ENCODE measurements at places on chromosomes 13 and 19. TPM values are rescaled to one million over a fixed set of nuclear protein-coding genes. Genes with fewer than 3 reads are reported as not detected.

Gene PABPC3
- 0.29 TPM for total RNA-seq

Gene GARRE1
- 32.4 TPM for total RNA-seq

Gene SLC17A7
- total RNA-seq: 1.1 TPM

Gene CATSPERD
- 0.24 TPM for total RNA-seq

Gene LIM2
- total RNA-seq: not detected

Gene CCDC169
- 0.13 TPM for total RNA-seq

Gene TNNI3
- 1.7 TPM for total RNA-seq

Gene DKKL1
- not detected for total RNA-seq

Gene DCT
- total RNA-seq: 71.5 TPM

Gene SOX1
- 0.68 TPM for total RNA-seq

Gene ZNF211
- total RNA-seq: 13.1 TPM

Gene NLRP5
- not detected for total RNA-seq

Gene ASF1B
- 8.4 TPM for total RNA-seq

Gene TPTE2
- not detected for total RNA-seq

Gene SIGLEC9
- total RNA-seq: 0.83 TPM

Gene ZNF728
- 1.3 TPM for total RNA-seq

Gene WDR87
- not detected for total RNA-seq

Gene IL11
- 1.3 TPM for total RNA-seq

Gene SERTAD1
- 8.5 TPM for total RNA-seq

Gene KBTBD7
- 8.0 TPM for total RNA-seq

Gene DNAAF3
- 0.48 TPM for total RNA-seq

Gene CD33
- 2.7 TPM for total RNA-seq

Gene CYP4F8
- 18.7 TPM for total RNA-seq

Gene HIF3A
- 30.0 TPM for total RNA-seq

Gene SOHLH2
- not detected for total RNA-seq

Gene CCNA1
- not detected for total RNA-seq

Gene GYS1
- total RNA-seq: 36.2 TPM

Gene ZNF667
- 2.5 TPM for total RNA-seq

Gene CD209
- total RNA-seq: 0.68 TPM

Gene KPNA3
- 22.1 TPM for total RNA-seq

Gene KLF5
- total RNA-seq: 233 TPM

Gene CELF5
- total RNA-seq: 0.17 TPM

Gene S1PR4
- total RNA-seq: 2.5 TPM

Gene KLK12
- total RNA-seq: 5.0 TPM

Gene DPP9
- total RNA-seq: 126 TPM

Gene SHD
- total RNA-seq: not detected

Gene ZNF440
- 55.9 TPM for total RNA-seq

Gene ZNF541
- not detected for total RNA-seq

Gene PRX
- total RNA-seq: 4.5 TPM

Gene GRK1
- not detected for total RNA-seq

Gene TUBA3C
- not detected for total RNA-seq

Gene TFDP1
- 51.8 TPM for total RNA-seq

Gene KCNN1
- total RNA-seq: 0.26 TPM

Gene BLVRB
- total RNA-seq: 117 TPM

Gene AKAP11
- 20.0 TPM for total RNA-seq

Gene SELENOV
- total RNA-seq: not detected

Gene ZNF177
- total RNA-seq: not detected

Gene GJB6
- total RNA-seq: 66.6 TPM

Data from suprapubic skin (tissue), 4 donors.